ENCODE measurements at places on chromosomes 12 and 14.
A peak's percentile ranks its signal among the peaks of the same experiment; 100 is the strongest.

DNA sequence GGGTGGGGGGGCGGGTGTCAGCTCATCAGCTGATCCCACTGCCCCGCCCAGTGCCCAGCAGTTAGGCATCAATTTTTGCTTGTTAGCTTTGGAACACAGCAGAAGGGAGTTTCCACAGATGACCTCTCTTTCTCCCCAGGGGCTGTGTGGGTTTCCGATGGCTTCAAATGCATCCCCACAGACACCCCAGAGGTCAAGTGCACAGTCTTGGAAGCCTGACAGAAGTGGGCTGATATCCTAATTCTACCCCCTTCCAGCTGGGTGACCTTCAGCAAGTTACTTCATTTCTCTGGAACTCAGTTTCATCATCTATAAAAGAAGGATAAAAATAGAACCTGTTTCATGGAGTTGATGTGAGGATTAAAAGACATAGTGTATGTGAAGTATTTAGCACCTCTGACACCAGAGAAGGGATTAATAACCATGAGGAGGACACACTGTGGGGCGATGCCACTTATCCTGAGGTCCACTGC is 22.0 kb downstream of the TTC9 start:
- peaks cover 4% of the 10 kb centered on the region for H3K36me3 ChIP-seq
- no peaks in the 10 kb centered on the region for H3K27me3 ChIP-seq
- H3K4me3 ChIP-seq, result no peak overlapping the region

DNA sequence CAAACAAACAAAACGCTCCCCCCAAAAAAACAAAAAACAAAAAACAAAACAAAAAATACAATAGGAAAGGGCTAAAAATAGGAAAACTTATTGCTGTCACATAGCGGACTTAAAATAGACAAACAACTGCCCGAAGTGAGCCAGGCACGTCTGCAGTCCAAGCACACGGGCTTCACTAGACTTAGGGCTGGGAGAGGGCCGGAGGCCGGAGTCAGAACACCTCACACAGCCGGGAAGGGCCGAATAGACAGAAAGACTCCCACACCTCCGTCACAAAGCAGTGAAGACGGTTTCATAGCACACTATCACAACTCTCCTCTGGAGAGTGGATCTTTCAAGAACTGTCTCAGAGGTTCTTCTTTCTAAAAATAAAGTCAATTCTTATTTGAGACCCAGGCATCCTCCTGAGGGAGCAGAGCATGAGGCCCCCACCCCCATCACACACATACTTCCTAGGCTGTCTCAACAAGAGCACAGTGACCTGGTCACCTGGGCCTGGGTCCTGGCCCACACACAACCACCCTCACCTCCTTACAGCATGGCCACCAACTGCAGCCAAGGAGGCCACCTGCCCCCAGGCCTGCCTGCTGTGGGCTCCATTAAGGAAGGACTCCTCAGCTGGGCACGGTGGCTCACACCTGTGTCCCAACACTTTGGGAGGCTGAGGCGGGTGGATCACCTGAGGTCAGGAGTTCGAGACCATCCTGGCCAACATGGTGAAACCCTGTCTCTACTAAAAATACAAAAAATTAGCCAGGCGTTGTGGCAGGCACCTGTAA is 6.7 kb downstream of the BAG5 start:
- H3K27ac ChIP-seq, result no peak overlapping the region
- peaks cover 19% of the 10 kb centered on the region for H3K36me3 ChIP-seq
- no peak overlapping the region for H3K4me3 ChIP-seq

DNA sequence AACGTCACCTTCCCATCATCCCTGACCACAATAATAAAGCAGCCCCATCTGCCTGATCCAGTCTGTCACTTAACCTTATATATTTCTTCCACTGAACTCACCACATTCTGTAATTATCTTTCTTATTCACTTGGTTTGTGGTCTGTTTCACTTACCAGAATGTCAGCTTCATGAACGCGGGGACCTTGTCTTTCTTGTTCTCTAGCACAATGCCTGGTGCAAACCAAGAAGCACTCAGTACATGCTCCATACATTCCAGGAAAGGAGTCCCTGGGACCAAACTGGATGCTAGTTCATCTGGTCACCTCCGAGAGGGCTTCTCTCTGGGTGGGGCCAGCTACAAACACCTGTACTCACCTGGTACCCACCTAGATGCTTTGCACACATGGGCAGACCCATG is 17.4 kb upstream of the ANKRD33 start:
- peak overlapping the region; percentile 44 for H3K4me3 ChIP-seq
- DNase-seq, result no peak
- H3K4me1 ChIP-seq, result peaks cover 59% of the 10 kb centered on the region
- no peaks in the 10 kb centered on the region for H3K36me3 ChIP-seq
- H3K27me3 ChIP-seq, result peaks cover 24% of the 10 kb centered on the region

- peaks cover 21% of the 10 kb centered on the region for H3K4me1 ChIP-seq
- peaks cover 94% of the 10 kb centered on the region for H3K27me3 ChIP-seq
- H3K4me3 ChIP-seq, result peak overlapping the region; percentile 58
- no peak overlapping the region for H3K27ac ChIP-seq
Observed at GRCh38 chr12:63149909-63150712, 890 bp downstream of the AVPR1A start.

DNA sequence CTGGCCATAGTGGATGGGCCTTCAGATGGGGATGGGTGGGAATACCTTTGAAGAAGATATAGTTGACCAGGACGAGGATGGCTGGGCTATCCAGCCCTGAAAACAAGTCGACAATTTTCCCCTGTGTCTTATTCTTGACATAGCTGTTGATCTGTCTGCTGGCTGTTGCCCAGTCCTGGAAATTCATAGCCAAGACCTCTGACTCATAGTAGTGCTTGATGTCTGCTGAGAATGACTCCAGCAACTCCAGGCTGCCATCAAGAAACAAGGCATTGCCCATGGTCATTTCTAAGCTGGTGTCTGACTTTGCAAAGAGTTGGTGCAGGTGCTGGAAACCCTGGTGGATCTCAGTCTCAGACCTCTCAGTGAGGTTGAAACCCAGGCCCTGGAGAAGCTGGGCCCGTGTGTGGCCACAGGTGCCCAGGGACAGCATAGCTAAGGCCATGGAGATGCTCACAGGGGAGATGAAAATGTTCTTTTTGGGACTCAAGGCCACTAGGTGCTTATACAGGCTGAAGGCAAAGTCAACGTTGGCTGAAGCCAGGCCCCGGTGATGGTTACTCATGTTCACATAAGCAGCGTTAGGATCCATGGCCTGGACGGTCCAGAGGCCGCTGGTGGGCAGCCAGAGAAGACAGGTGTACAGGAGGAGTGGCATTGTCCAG is 9.0 kb downstream of the SERPINA6 start:
- no peak for DNase-seq
- H3K4me1 ChIP-seq, result no peaks in the 10 kb centered on the region
- H3K27ac ChIP-seq, result no peak overlapping the region
- no peak overlapping the region for H3K4me3 ChIP-seq
- H3K27me3 ChIP-seq, result no peaks in the 10 kb centered on the region
- no peaks in the 10 kb centered on the region for H3K36me3 ChIP-seq

- H3K27ac ChIP-seq, result peak overlapping the region; percentile 39
- no peak overlapping the region for H3K4me3 ChIP-seq
- no peaks in the 10 kb centered on the region for H3K27me3 ChIP-seq
- peaks cover 8% of the 10 kb centered on the region for H3K36me3 ChIP-seq
Observed at GRCh38 chr14:73311708-73312030, 74.4 kb downstream of the PAPLN start.

- H3K36me3 ChIP-seq, result no peaks in the 10 kb centered on the region
- DNase-seq, result no peak
- peak overlapping the region; percentile 74 for H3K27ac ChIP-seq
- no peak overlapping the region for H3K4me3 ChIP-seq
Observed at GRCh38 chr14:32564596-32564995, 235.5 kb downstream of the AKAP6 start.

- H3K4me3 ChIP-seq, result no peak overlapping the region
- H3K27ac ChIP-seq, result no peak overlapping the region
Observed at GRCh38 chr12:47721431-47721973, 3.8 kb downstream of the ENDOU start.
